ENCODE measurements at places on chromosomes 4 and X.
A peak's percentile ranks its signal among the peaks of the same experiment; 100 is the strongest.

DNA sequence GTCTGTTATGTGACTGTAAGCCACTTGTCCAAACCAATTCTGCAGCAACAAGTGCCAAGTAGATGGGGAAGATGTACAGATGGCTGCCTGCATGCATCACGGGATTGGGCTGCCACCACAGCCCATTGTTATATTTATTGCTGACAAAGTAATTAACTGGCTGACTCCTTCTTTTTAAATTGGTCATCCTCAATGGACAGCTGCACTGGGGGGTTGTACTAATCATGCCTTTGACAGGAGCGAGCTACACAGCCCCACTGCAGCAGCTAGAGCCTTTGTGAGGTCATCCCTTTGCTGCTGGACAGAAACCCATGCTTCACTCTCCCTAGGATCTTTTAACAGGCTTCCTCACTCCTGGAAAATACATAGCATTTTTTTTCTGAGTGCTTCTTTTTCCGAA lies 146.7 kb upstream of the CXXC4 start:
- no peak for DNase-seq

DNA sequence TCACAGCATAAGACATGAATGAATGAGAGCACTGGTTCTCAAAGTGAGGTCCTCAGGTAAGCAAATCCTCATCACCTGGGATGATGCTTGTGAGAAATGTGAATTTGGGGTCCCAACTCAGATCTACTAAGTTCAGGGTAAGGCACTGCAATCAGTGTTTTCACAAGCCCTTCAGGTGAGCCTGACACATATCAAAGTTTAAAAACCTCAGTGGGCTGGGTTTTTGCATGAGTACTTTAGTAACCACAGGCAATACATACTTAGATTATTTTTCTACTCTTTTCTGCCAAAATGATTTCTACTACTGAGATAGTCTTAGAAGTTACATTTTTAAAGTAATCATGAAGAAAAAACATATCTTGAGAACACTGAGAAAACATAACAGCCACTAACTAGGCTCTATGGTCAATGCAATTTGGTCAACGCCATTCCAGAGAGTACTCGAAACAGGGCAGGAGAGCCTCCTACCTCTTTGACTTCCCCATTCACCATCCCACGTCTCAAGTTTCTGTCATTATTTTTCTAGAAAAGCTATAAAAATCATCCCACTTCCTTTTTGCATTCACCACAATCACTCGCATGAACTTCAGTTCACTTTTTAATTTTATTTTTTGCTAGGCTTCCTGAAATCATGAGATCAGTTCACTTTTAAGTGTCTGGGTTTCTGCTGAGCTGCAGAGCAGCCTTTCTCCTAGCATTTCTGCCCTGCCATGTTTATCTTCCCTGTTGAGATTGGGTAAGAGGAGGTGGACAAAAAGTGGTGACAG lies 73.8 kb downstream of the MFAP3L start:
- no peak for DNase-seq

DNA sequence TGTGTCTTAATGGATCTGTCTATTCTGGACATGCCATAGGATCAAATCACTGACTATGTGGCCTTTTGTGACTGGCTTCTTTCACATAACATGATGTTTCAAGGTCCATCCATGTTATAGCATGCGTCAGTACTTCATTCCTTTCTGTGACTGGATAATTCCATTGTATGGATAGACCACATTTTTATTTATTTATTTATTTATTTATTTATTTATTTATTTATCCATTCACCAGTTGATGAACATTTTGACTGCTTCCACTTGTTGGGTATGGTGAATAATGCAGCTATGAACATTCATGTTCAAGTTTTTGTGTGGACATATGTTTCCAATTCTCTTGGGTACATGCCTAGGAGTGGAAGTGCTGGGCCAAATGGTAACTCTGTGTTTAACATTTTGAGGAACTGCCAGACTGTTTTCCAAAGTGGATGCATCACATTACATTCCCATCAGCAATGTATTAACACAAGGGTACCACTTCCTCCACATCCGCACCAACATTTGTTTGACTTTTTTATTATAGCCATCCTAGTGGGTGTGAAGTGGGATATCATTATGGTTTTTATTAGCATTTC lies 14.0 kb downstream of the RTL5 start:
- no peak for DNase-seq

- DNase-seq = peak; percentile 38
These were observed 46.1 kb upstream of the HCCS start for GRCh38 chrX:11064851-11065600.

DNA sequence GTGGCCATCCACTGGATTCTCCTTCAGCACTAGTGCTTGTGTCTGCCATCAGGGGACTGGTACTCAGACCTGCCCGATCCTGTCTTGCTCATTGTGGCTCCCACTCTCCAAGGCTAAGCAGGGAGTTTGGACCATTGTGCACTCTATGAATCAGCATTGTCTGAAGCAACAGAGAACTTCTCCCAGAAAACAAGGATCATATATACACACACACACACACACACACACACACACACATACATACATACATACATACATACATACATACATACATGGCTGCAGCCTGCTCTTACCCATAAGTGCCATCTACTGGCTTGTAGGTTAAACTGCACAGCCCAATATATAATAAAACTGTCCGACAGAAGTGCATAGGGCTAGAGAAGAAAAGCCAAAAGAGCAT lies 345.3 kb upstream of the LCORL start:
- DNase-seq = peak; percentile 18

DNA sequence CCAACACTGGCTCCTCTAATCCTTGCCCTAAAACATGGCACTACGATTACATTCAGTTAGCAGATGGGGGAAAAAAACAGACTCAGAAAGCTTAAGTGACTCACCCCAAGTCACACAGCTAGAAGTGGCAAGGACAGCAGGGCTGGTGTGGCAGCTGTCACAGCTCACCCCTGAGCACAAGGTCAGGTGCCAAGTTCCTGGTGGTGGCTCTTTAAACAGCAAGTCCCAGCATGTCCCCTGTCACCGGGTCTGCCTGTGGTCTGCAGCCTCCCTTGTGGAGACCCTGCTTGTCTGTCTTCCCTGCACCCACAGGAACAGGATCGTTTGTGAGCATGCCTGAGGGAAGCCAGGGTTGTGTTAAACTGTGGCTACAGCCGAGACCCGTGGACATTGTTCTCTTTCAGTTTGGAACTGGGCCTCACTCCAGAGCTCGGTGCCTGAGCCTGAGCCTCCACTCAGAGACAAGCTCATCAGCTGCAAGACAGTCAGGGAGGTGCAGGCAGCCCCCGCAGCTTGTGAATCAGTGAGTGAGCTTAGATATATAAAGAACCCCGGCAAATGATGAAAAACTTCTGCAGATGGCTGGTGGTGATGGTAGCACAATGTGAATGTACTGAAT lies 260.8 kb downstream of the BCOR start:
- DNase-seq = no peak

GRCh38 chrX:69503782-69504625 lies at the start of gene NALF2:
Gene NALF2 (plus strand): TSS chrX:69504326. CDS start chrX:69505283, 957 bp downstream.
- peak; percentile 4 for DNase-seq

DNA sequence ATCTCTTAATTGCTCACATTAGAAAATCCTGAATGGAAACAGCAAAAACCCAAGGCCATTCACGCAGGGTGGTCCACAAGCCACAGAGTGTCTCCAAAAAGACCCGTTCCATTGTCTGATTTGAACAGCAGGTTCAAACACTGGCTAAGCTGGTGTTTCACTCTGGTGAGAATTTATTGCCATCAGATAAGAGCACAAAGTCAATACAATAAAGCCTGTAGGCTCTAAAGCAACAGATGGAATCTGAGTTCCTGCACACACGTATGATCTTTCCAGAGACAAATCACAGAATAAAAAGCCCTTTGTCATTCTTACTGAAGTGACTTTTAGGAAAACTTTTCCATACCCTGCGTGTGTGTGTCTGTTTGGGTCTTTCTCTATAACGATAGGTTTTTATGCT lies 5.1 kb upstream of the SFRP2 start:
- DNase-seq = no peak

- no peak for DNase-seq
These were observed 81.1 kb downstream of the ENPP6 start for GRCh38 chr4:184136525-184136924.

- DNase-seq = no peak
These were observed 171.8 kb upstream of the NRK start for GRCh38 chrX:105650577-105650976.

DNA sequence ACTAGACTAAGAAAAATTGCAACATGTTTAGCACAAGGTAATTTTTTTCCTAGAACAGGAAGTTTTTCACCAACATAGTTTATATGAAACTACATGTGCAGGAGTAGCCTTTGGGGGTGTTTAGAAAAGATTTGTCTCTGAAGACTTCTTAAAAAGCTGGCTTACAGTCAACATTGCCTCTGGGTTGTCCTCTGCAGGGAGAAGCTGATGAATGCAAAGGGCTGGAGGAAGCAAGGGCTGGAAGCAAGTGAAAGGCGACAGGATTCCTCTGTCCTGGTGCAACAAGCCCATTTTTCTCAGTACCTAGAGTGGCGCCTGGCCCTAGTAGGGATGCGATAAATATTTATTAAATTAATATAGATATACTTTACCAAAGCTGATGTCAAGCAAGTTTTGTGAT lies 180.3 kb upstream of the LCORL start:
- DNase-seq = no peak

DNA sequence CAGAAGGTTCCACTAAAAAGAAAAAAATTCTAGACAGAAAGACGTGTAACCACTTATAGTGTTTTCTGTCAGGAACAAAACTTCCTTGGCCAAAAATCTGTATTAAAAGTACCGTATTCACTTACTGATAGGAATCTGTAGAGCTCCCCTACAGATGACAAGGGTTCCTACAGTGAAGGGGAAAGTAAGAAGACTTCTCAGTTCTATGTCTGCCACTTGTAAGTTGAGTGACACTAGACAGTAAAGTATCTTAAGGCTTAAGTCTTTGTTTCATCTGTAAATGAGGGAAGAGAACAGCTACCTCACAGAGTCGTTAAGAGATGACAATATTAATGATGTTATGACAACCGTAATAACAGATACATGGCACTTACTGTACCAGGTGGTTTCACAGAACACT lies 3.3 kb downstream of the COQ2 start:
- no peak for DNase-seq

GRCh38 chrX:70672326-70672725 lies 227.7 kb downstream of the DLG3 start:
- DNase-seq = no peak

GRCh38 chr4:105158837-105159236 lies 12.2 kb downstream of the TET2 start:
- DNase-seq = no peak

DNA sequence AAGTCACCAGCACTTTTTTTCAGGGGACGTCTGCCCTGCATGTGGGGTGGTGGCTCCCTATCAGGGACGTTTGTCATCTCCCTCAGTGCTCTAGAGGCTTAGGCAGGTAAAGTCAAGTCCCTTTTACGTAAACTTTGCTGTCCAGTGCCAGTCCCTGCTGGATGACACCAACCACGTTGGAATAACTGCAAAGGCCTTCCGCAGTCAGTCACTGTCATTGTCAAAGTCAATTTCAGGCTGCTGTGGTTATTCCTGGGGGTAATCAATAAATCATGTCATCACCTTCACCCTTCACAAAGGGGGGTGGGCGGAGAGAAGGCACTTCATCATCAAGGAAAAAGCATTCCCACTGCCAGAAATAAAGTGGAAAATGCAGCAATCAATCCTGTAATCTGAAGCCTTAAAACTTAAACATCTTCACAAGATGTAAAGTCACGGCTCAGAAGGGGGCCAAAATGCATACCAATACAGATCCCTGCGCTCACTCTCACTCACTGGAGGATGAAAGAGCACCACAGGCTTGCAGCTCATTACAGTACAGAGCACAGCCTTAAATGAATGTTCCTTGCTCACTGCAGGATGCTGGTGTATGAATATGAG lies 56.2 kb downstream of the CLDN22 start:
- DNase-seq = no peak

- no peak for DNase-seq
These were observed 29.2 kb upstream of the ZNF81 start for GRCh38 chrX:47807548-47807947.

GRCh38 chr4:76178296-76178695 lies 30.1 kb upstream of the NUP54 start:
- no peak for DNase-seq

DNA sequence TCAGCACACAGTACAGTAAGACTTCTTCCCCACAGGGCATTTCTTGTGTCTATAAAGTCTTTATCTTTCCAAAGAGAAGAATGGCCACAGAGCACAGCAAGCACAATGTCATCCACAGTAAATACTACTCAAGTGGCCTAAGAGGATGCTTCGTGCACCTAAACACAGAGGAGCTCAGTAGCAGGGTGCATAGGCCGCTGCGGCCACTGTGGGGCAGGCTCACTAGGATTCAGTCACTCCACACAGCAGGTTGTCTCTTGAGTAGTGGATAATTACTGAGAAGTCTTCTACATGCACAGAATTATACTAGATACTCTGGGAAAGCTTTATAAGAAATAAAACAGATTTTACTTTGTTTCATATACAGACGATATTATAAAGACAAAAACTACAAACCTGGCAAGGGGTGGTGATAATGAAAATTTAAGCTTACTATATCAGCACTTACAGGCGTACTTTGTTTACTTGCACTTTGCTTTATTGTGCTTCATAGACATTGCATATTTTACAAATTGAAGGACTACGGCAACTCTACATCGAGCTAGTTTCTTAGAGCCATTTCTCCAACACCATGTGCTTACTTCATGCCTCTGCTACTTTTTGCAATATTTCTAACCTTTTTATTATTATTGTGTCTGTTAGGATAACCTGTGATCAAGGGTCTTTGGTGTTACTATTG lies 78.5 kb downstream of the PRDM5 start:
- DNase-seq = no peak

DNA sequence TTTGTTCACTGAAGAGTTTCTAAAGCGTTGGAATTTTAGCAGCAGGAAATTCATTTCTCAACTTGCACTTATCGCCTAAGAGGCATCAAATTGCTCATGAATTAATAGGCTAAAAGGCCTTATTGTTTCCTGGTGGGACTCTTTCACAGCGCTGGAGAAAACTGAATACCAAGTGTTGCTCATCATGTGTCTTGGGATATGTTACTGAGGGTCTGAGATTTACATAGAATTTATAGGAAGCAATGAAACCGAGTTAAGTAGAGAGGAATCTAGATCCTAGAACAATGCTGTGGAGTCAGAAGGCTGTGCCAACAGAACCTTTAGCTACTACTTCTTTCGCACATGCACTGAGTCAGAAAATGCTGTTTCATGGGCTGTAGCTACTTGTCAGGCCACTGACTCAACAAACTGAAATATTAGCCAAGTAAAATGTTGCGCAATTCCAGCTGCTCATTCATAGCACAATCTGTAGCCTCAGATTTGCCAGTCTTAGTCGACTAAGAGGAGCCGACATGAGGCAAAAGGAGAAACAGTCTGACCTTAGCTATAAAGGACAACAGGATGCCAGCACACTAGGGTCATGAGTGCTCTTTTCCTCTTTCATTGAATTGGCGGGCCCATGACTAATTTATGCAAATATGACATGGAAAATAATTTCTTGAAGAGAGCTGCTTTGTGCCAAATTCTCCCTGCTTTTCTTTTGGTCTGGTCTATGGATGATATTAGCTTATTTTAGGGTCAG lies 35.9 kb upstream of the CXCL8 start:
- DNase-seq = peak; percentile 99

- peak; percentile 48 for DNase-seq
These were observed 292.0 kb downstream of the CCSER1 start for GRCh38 chr4:90419124-90419711.

- no peak for DNase-seq
These were observed 2.5 kb upstream of the DGAT2L6 start for GRCh38 chrX:70174754-70175153.

GRCh38 chrX:120213438-120214265 lies 37.0 kb upstream of the ZBTB33 start:
- no peak for DNase-seq

Data from retinal pigment epithelial cell (primary cell).